ENCODE measurements at places on chromosomes 4 and X.

DNA sequence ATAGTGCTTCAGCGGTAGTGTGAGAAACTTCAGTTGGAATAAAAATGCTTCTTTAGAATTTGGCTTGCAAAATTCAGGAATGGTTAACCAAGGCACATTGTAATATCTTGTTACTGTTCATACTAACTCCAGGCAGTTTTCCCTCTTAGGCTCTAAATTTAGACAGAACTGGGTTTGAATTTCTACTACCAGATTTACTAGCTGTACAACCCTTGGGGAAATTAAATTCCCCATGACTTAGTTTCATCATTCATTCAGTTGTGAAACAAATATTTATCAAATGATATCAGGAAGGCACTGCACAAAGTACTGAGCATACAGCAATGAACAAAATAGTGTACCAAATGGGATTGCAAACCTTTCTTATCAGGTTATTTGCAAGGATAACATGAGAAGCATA is 135.0 kb upstream of the IL15 start:
- DNase-seq, result no peak

- DNase-seq, result no peak
Measured at GRCh38 chrX:119503484-119503861, 35.2 kb downstream of the SLC25A5 start.

DNA sequence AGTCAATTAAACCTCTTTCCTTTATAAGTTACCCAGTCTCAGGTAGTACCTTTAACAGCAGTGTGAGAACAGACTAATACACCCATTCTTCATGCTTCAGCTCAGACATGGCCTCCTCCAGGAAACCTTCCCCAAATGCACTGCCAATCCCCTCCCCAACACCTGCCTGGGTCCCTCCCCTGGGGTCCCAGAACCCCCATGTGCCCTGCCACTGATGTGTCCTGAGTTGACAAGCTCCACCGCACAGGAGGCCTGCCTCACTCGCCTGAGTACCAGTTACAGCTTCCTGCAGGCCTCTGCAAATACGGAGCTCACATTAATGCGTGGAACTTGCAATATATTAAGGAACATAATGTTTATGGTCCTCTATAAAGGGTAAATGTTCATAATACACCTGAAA is 34.9 kb upstream of the CRMP1 start:
- DNase-seq, result no peak

- no peak for DNase-seq
Measured at GRCh38 chr4:158065603-158066002, 107.2 kb downstream of the GASK1B start.

GRCh38 chrX:23503835-23504539 is 163.3 kb upstream of the PRDX4 start:
- DNase-seq, result no peak

- DNase-seq, result no peak
Measured at GRCh38 chrX:38856670-38857265, 55.5 kb downstream of the MID1IP1 start.

GRCh38 chrX:68711845-68712244 is 64.4 kb downstream of the STARD8 start:
- DNase-seq, result no peak

GRCh38 chrX:112642349-112642748 is 37.4 kb downstream of the LHFPL1 start:
- peak; percentile 18 for DNase-seq

DNA sequence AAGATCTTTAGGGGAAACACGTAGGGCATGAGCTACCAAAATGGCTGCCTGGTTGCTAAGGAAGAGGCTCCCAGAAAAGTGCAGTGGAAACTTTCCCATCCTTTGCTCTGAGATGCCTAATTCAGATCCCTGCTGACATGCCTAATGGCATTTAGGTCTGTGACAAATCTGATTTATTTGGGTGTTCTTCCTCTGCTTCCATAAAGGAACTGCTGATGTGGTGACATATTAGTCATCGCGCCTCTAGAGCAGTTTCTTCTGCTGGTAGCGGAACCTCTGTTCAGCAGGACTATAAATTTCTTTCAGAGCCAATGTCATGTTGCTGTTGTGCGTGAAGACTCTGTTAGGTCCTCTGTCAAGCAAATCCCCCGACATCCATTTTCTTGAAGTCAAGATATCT is 310.0 kb downstream of the PDHA2 start:
- no peak for DNase-seq

- DNase-seq, result no peak
Measured at GRCh38 chr4:38534344-38535045, 129.5 kb upstream of the KLF3 start.

GRCh38 chr4:157271166-157271869 is 50.8 kb downstream of the GRIA2 start:
- no peak for DNase-seq

- no peak for DNase-seq
Measured at GRCh38 chr4:86484241-86484640, 109.9 kb upstream of the PTPN13 start.

GRCh38 chrX:53000447-53001135 is 42.3 kb upstream of the FAM156A start:
- no peak for DNase-seq

DNA sequence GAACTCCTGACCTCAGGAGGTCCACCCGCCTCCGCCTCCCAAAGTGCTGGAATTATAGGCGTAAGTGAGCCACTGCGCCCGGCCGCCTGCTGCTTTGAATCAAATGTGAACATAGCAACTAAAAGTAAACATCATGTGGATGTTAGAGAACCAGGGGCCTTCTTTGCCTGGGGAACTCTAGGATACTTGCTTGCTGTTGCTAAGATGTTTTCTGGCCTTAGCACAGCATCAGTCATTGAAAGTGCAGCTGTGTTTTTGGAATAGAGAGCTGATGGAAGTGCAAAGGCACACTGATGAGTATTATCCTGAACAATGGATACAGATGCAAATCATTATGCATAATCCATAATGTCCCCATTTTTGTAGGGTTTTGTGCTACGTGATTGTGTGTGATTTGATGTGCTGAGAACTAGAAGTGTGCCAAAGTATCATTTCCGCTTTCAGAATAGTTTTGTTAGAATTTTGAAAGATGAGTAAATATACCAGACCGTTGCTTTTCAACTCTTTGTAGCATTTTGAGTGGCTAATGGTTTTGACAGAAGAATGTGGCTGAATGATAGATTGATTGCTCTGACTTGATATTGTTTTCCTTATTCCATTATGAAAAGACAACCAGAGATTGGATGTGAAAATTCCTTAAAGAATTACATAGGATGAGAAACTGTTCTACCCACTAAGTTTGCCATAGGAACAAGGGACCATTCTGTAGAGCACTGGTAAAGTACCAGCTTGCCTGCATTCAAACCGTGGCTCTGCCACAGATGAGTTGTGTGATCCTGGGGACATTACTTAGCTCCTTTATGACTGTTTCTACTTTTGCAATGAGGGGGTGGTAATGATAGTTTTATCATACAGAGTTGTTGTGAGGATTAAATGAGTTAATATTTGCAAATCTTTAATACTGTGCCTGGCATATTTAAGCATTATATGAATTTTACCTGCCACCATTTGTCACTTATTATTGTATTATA is 74.7 kb downstream of the REPS2 start:
- DNase-seq, result no peak

DNA sequence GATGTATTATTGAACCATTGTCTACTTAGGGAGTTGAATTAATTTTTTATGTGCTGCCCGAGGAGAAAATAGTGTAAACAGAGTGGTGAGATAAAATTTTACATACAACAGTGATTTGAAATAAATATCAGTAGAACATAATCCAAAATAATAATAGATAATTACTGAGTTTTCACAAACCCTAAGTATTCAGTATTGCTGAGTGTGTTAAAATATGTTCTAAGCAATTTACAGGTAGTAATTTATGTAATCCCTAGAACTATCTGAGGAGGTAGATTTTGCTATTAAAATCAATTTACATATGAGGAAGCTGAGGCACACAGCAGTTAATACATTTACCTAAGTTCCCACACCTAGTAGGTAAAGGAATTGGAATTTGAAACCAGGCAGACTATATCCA is 134.7 kb upstream of the FAT1 start:
- DNase-seq, result no peak

- DNase-seq, result no peak
Measured at GRCh38 chrX:72126048-72126415, 5.7 kb downstream of the RTL5 start.

- DNase-seq, result peak; percentile 4
Measured at GRCh38 chrX:21723084-21723483, 34.8 kb downstream of the SMPX start.

- no peak for DNase-seq
Measured at GRCh38 chrX:53374222-53374820, 48.1 kb downstream of the SMC1A start.

- no peak for DNase-seq
Measured at GRCh38 chrX:136608295-136608933, 39.5 kb upstream of the CD40LG start.

GRCh38 chr4:8900588-8900987 is 28.9 kb upstream of the HMX1 start:
- no peak for DNase-seq

GRCh38 chr4:147866532-147867271 is 134.8 kb downstream of the ARHGAP10 start:
- DNase-seq, result peak; percentile 87

DNA sequence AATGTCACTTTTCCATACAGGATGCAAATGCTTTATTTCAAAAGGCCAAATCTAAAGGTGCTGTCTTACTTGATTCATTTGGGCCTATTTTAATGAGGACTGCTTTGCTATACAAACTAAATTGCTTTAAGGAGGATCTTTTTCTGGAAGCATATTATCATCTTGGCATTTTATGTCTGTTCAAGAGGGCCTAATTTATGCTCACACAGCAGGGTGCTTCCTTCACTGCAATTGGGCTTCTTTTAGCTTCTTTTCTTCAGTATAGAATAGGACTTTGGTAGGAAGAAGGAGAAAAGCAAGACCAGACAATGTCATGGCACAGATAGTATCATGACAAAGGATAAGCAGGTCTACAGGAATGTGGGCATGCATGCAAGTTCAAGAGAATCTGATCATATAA is 222.4 kb upstream of the ANKRD50 start:
- DNase-seq, result no peak

DNA sequence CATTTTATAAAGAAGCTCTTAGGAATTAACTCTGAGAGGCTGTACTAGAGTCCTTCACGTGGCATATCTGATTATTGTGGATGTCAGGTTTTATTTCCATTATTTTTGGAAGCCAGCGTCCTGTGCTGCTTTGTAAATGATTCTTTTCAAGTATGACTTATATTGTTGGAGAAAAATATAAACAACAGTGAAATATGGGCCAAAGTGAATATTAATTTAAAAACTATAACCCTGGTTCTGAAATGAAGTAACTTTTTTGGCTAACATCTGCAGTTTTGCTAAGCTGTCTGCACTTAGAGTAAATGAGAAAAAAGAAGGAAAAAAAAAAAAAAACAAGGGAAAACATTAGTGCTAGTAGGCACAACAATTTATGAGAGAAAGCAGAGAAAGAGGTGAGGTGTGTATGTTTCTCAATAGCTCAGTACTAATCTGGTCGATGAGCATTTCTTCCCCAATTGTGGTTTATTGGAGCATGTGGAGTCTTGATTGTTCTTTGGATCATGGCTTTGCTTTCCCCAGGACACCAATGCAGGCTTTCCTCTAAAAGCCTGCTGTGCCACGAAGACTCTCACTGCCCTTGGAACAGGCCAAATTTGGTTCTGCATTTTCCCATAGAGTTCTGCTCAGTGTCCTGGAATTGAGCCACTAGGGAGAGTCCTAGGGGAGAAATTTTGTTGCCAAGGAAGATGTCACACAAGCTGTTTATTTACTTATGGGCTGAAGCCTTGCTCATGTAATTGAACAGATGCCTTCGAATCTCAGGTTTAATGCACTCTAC is 273.3 kb downstream of the DKK2 start:
- no peak for DNase-seq

Measured in stimulated activated CD4-positive, alpha-beta T cell treated with anti-CD3 and anti-CD28 coated beads, Interleukin-15, amount 100 ng/mL, for 48 hours (primary cell).